ENCODE measurements at places on chromosomes 1 and 21.

DNA sequence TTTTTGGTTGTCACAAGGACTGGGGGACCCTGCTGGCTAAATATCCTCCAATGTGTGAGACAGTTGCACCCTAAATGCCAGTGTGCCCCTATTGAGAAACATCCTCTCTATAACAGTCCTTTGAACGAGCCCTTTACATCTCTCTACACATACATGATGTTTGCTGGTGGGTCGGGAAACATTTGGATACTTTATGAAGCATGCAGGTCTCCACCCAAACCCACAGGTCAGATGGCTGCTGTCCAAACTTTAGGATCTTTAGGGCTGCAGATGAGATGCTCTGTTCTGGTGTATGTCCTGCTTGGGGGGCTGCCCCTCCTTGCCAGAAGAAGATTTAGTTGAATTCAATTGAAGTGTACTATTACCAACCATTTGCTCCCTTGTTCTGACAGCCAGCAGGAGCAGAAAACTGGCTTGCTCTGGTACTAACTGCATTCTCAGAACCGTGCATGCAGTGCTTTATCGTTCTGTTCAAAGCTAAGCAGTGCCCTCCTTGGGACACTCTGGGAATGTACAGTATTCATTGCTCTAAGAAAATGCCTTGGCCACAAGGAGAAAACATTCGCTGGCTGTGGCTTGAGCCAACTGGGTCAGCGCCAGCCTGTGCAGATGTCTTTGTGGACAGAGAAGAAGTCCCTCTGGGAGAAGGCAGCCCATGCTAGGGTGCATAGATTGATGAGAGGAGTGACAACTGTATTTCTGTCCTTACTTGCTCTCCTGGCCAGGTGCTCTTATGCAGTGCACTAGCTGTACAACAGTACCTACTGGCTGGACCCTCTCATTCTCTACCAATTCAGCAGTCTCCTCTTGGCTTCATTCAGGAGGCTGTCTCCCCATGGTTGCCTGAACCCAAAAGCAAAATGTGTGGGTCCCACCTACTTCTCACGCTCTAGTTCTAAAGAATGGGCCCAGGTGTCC is 61.4 kb upstream of the DIRAS3 start:
- DNase-seq, result no peak

DNA sequence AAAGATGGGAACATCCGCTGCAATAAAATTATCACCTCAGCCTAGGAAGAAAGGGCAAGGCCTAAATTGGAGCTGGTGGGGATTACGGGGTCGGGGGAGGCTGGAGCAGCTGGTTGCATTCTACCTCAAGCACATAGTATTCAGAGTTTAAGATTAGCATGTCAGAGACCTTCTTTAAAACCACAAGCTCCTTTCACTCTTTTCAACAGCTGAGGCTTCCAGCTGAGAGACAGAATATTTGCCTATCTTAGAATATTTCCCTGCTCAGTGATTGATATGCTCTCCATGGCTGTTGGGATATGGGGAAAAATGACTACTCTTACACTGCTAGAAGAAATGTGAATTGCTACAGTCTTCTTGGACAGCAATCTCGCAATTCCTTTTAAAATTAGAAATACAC is 248.6 kb downstream of the TBX15 start:
- no peak for DNase-seq

DNA sequence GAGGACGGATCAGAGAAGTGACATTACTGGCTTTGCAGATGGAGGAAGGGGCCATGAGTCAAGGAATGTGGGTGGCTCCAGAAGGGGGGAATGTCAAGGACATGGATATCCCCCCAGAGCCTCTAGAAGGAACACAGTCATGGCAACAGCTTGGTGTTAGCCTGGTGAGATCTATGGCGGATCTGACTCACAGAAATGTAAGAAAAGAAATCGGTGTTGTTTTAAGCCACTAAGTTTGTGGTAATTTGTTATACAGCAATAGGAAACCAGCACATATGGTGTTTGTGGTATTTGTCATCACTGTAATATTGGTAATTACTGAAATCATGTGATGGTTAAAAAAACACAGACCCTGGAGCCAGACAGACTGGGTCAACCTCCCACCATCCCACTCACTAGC is 236.2 kb downstream of the SETD4 start:
- DNase-seq, result no peak

- DNase-seq, result no peak
Observed at GRCh38 chr1:180785291-180785690, 127.4 kb upstream of the KIAA1614 start.

DNA sequence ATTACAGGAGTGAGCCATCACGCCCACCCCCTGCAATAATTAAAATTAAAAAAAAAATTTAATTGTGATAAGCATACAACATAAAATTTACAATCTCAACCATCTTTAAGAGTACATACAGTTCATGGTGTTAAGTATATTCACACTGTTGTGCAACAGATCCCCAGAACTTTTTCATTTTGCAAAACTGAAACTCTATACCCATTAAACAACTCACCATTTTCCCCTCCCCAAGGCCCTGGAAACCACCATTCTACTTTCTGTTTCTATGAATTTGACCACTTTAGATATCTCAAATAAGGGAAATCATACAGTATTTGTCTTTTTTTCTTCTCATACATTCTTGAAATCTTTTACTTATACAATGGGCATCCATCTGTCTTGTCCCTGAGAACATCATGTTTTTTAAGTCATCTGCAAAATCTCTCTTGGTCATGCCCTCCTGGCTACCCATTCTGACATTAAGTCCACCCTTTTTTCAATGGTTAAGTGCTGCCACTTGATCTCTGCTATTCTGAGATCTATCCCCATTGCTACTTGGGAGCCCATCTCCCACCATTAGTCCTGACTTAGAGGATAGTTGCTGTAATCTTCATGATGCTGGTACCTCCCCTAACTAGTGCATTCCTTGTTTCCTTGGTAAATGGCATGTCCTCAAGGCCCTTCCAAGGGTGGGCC is 39.4 kb upstream of the ZFYVE9 start:
- DNase-seq, result no peak

DNA sequence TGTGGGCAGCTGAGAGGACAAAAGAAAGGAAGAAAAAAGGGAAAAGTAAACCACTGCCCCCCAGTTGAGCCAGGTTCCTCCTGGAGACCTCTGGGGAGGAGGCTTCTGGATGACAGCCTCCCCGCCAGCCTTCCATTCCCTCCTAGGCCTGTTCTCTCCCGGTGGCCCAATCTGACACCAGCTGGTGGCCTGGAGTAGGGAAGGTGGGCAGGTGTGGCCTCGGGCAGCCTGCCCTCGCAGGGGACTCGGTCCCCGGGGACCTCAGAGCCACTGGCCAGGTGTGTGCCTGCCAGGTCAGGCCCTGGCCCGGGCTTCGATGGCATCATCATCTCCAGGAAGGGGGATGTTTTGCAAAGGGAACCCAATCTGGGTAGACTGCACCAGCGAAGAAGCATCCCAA is 159.0 kb downstream of the CASZ1 start:
- no peak for DNase-seq

DNA sequence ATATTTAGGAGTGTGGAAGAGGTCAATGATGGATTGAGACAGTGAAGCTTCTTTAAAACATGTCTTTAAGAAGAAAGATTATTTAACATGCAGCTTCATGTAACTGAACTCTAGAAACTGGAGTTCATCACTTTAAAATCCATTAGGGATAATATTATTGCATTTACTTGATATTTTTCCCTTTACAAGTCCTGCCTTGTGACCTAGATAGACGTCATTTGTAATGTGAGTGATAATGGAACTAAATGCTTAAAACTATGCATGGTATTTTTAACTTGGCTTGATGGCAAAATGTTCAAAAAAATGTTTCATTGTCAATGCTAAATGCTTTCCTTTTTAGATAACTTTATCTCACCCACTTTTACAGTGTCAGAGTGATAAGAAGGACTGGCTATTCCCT is 723.7 kb downstream of the RWDD3 start:
- no peak for DNase-seq

GRCh38 chr1:86849756-86850155 is 64.2 kb downstream of the SELENOF start:
- no peak for DNase-seq

GRCh38 chr1:65509912-65510680 is 89.6 kb downstream of the LEPR start:
- DNase-seq, result no peak

DNA sequence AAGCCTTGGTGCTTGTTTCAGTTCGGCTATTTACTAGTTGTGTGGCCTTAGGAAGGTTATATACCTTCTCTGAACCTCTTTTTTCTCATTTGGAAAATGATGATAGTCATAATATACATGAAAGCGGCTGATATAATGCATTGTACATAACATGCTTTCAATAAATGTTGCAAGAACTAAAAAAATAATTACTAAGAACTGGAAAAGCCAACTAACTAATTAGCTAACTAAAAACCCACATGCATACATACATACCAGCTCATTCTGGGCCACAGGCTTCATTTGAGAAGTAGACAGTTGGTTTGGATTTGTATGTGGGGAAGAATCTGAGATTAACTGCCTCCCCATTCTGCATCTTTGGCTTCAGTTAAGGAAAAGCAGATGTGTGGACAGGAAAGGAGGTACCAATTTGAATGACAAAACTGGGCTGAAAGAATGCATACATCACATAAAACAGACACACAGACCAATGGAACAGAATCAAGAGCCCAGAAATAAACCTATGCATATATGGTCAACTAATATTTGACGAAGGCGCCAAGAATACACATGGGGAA is 217.9 kb downstream of the TM2D1 start:
- no peak for DNase-seq

DNA sequence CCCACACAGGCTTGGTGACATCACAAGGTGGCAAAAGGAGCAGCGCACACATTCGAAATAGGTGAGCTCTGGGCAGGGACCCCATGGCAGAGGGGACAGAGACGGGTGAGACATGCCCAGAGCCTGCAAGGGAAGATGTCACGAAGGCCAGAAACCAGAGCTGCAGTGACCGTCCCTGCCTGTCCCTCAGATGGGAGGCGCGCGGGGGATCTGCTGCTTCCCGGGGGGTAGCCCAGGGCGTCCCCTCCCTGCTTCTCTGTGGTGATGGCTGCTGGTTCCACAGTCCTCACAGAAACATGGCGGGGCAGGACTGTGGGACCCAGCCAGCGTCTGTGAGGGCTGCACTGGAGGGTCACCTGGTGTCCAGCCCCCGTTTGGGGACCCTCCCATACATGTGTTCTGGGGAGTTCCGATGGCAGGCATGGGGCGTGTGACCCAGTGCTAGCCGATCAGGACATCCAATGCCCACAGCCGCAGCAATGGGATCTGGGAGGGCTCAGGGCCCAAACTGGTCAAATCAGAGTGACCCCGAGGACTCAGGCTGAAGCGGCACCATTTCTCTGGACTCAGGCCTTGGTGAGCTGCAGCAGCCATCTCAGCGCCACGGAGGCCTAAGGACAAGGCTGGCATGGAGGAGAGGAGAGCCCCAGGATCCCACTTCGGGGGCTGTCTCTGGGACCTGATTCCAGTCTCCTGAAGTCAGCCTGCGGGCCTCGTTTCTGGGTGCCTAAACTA is 20.7 kb upstream of the SPSB1 start:
- DNase-seq, result no peak

DNA sequence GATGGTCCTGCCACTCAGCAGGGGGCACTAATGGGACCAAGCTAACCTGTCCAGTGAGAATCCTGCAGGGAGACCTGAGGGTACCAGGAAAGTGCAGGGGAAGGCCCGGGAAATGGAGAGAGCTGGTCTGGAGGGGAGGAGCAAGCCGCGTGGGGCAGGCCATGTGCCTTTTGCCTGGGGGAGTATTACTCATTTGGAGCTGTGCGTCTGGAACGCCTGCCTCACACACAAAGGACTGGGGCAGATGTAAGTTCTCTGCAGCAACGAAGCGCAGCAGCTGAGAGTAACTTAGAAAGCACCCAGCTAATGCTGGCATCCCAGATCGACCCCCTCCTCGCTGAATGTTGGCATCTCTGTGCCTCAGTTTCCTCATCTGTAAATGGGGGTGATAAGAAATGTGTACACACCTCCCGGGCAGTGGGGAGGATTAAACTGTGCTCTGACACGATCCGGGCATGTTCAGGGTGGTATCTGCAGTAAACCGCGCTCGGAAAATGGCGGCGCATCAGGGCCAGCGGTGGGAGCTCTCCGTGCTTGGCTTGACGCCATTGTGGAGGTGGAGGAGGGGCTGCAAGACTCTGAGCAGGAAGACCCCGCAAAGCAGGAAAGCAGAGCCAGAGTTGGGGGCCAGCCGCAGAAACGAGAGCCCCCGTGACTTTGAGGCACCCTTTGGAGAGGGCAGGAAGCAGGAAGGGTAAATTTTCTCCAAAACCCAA is 212.5 kb downstream of the NPHP4 start:
- DNase-seq, result no peak

DNA sequence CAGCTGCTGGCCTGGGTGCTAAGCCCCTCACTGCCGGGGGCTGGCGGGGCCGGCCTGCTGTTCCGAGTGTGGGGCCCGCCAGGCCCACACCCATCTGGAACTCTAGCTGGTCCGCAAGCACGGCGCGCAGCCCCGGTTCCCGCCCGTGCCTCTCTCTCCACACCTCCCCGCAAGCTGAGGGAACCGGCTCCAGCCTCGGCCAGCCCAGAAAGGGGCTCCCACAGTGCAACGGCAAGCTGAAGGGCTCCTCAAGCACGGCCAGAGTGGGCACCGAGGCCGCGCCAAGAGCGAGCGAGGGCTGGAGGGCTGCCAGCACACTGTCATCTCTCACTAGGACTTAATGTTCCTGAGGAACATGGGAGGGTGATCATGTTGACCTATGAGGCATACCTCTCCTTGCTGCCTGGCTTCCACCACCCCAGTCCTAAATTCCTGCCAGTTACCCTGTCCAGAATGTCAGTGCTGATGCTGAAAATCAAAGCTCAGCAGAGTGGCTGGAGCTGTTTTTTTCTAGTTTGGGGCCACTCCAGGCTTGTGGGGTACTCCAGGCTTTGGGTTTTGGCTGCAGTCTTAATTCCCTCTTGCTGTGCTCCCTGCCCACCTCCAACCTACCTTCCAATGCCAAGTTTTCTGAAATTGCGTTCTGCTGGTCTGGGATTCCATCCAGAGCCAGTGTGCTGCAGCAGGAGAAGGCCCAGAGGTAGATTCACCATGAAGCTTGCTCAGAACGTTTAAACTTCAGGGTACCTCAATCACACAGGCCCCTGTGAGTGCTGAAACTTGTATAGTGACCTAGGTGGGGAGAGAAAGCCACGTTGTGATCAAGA is 44.2 kb upstream of the LPGAT1 start:
- DNase-seq, result no peak

DNA sequence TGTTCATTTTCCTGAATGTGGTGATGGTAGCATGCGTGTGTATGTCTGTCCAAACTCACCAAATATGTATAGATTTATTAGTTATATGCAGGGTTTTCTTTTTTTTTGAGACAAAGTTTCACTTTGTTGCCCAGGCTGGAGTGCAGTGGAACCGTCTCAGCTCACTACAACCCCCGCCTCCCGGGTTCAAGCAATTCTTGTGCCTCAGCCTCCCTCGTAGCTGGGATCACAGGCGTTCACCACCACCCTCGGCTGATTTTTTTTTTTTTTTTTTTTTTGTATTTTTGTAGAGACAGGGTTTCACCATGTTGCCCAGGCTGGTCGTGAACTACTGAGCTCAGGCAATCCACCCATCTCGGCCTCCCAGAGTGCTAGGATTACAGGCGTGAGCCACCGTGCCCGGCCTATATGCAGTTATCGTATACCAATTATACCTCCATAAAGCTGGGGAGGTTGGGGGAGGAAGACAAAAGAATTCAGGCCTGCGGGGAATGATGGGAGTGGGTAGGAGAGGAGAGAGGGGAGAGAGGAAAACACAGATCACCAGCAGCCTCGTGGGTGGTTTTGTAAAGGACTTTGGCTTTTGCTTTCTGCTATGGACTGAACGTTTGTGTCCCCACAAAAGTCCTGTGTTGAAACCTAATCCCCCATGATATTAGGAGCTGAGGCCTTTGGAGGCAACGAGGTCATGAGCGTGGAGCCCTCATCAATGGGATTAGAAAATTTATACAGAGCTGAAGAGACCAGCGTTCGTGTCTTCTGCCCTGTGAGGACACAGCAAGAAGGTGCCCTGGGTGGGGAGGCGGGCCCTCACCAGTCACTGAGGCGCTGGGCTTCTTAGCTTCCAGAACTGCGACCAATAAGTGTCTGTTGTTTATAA is 4.4 kb upstream of the HNRNPU start:
- no peak for DNase-seq
